ENCODE measurements at places on chromosomes 12 and 14.

DNA sequence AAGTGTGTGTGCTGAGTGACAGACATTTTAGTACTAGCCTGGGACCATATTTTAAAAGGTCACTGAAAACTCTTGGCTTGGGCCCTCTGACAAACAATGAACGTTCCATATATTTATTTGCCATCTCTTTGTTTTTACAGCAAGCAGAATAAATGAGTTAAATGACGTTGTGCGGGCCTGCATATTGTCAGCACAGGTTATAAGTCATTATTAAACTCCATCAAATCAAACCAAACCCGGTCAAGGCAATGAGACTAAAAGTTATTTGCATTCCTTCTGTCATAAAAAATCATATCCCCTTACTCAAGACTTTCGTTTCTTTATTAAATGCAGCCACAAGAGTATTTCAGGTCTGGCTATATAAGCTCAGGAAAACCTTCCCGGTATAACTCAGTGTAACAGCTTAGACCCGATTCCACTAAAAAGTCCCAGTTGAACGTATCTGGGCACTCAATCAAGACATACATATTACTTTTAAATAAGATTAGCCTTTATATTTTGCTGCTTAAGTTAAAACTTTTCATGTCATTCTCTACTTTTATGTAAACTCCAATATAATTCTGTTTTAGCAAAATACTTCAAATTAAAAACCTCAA, 84.9 kb downstream of the DICER1 start:
- DNase-seq: no peak

- DNase-seq: peak; percentile 79
These were observed 31.5 kb downstream of the TMEM63C start for GRCh38 chr14:77212943-77213678.

DNA sequence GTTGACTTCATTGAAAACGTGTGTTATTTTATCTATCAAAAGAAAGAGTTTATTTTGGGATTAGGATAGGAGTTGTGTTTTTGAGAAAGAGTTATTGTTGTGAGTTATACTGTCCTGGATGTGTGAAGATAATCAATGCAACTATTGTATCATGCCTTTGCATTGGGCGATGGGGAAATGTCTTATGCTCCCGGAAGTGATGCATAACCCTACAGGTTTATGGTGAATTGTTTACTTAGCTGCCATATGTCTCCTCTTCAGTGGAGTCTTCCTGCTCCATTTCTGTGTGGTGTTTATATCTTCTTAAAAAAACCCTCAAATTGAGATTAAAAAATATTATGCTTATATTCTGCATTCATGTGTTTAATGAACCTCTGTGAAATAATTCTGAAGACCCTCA, 6.5 kb downstream of the PDE3A start:
- DNase-seq: no peak

- peak; percentile 21 for DNase-seq
These were observed 45.0 kb downstream of the FAM186A start for GRCh38 chr12:50351120-50352043.

GRCh38 chr14:85190251-85190650, 339.7 kb upstream of the FLRT2 start:
- DNase-seq: no peak

DNA sequence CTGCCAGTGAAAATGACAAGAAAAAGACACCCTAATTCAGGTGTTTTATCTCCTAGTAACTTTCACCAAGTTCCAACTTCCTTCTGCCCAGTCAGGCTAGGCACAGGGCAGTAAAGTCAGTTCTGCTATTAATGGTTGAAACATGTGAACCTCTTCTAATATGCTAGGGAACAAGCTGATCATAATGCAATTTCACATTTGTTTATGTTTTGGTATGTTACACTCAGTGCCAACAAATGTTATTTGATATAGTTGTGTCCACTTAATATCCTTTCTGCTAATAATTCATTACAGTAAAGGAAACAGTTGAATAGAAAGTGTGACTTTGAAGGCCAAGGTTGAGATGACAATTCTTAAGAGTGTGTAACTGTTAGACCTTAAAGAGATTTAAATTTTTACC, 17.2 kb downstream of the NT5DC3 start:
- DNase-seq: no peak

DNA sequence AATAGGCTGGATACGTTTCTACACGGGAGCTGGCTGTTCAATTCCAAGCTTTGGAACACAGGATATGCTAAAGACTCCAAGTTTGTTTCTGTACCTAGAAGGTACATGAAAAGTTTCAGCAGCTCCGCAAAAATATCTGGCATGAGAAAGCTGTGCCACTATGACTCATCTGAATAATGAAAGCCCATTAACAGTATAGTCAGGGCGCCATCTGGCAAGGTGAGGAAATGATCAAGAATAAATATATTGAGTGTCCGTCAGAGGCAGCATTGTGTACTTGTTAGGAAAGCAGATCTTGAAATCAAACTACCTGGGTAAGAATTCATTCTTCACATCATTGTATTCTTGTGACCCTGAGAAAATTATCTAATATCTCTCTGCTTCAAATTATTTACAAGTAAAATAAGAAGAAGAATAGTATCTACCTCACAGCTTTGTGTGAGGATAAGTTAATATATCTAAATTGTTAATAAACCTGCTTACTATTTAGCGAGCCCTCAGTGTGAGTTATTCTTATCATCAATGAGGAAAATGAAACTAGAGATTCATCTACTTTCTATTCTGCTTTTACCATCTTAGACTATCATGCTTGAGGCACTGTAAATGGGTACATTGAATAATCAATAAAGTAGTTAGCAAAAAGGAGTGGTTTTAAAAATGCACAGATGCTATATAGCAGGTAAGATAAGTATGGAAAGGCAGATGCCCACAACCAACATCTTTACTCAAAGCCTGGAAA, 53.5 kb downstream of the FSCB start:
- no peak for DNase-seq

DNA sequence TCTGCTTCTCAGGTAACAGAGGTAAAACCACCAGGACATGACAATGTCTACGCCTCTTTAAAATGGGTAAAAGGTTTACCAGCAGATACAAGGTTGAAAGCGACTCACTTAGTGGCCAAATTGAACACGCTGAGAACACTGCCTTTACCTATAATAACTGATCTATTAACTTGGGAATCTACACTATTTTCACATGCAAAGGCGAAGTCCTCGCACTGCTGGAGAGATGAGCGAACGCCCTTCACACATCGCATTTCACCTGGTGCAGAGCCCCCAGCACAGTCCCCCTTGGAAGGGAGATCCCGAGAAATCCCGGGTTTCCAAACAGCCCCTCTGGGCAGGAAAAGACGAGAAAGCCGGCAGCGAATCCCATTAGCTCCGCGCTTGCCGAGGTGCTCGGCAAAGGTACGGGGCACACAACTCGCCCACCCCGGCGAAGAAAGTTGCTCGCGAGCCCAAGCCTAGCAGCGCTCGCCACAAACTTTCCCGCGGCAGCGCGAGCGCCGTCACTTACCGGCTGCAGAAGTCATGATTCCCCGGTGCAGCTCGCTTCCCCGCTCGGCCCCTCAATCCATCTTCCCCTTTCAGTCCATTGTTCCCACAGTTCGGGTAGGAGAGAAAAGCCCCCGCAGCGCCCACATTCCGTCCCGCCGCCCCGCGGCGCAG, 423 bp downstream of the FGD6 start:
- DNase-seq: no peak

DNA sequence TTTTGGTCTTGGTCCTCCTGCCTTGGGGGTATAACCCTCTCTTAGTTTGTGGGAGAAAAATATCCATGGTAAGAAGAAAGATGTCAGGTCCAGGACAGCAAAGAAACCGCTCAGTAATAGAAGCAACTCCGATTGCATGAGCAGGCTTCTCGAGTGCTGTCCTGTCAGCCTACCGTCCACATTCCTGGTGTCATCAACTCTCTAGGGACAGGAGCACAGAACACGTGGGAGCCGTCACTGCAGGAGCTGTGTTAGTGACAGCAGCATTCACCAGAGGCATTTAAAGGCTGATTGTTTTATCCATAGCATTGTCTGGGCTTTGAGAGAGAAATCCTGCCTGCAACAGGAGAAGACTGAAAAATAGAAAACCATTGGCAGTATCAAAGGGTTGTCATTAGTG, 244.2 kb downstream of the CACNA1C start:
- DNase-seq: no peak

- no peak for DNase-seq
These were observed 105.8 kb downstream of the TGFB3 start for GRCh38 chr14:75875958-75876357.

DNA sequence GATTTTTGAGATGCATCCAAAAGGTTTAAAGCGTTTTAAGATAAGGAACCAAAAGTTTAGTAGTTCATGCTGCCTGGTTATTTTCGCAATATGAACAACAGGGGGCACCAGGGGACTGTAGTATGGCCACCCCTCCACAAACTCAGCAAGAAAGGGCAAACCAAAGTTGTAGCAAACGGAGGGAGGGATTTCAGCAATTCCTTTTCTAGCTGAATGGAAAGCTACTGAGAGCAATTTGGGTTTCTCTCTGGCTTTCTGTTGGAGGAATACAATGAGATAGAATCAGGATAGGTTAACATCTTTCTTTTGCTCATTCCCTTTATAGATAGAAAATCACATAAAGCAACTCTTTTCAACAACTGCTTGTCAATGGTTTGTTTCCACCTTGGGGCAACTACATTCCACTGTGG, 62.5 kb downstream of the DRAM1 start:
- DNase-seq: peak; percentile 67

DNA sequence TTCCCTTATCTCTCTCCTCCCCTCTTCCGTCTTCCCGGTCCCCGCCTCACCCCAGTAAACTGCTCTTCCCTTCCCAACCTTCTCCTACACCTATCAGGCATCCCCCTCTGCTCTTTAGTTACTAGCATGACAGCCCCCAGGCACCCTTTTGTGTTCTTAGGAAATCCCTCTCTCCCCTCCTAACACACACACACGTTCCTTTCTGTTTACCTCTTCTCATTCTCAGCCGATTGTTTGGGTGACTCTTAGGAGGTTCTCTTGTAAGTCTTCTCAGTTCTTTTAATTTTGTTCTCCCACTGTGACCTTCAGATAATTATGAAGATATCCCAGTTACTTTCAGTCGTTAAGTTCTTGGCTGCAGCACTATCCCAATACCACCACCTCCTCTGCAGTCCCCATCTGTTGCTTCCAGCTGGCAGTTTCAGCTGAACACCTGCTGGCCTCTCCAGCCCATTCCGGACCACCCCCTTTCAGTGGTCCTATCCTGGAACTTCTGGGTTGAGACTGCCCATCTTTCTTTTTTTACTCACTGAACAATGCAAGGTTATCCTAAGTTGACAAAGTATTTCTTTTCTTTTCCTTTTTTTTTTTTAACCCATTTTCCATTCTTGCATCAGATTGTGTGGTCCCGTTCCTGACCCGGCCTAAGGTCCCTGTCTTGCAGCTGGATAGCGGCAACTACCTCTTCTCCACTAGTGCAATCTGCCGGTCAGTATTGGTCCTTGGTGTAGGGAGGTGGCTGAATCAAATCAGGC, 711 bp downstream of the MARS1 start:
- DNase-seq: no peak

DNA sequence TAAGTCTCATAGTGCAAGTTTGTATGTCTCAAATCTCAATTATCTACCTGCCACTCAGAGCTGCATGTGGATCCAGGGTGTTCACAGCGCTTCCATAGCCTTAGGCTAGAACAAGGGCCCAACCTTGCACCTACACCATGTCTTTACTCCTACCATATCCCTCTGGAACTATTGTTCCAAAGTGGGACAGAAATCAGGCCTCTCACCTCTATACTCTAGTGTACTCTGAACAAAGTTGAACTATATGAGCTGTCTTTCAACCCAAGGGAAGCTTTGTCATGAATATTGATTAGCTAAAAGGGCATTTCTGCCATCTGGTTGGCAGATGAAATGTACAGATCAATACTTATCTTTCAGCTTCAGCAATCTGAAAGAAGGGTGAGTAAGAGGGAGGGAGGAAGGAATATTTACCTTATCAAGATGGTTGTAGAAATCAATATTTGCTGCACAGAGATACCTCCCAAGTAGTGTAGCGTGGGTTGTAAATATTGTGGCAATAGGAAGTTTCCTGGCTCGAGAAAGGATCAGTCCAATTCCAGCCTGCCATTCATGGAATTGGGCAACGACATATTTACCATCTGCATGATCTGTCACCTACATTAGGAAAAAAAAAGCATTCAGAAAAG, 30.8 kb downstream of the GYS2 start:
- DNase-seq: no peak

- DNase-seq: no peak
These were observed 5.8 kb downstream of the PHB2 start for GRCh38 chr12:6964605-6965025.

DNA sequence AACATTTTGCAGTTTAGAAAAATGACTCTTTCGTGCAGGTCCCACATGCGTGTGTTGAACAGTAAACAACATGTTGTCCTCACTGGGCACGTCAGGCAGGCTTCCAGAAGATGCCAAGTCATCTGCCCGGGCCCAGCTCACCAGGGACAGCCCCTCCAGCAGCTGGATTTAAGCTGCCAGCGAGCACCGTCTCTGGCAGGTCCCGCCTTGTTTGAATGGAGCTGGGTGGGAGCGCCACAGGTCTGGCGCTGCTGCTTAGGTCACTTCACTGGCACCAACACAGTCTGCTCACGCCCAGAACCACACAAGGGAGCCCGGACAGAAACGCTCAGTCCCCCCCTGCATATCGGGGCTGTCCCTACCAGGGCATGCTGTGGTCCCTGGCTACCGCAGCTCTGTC, 33.1 kb upstream of the MMP17 start:
- DNase-seq: no peak

- DNase-seq: peak; percentile 27
These were observed 610 bp downstream of the C14orf132 start for GRCh38 chr14:96039633-96040311.

GRCh38 chr14:93047661-93048060, 68.1 kb downstream of the ITPK1 start:
- DNase-seq: no peak

DNA sequence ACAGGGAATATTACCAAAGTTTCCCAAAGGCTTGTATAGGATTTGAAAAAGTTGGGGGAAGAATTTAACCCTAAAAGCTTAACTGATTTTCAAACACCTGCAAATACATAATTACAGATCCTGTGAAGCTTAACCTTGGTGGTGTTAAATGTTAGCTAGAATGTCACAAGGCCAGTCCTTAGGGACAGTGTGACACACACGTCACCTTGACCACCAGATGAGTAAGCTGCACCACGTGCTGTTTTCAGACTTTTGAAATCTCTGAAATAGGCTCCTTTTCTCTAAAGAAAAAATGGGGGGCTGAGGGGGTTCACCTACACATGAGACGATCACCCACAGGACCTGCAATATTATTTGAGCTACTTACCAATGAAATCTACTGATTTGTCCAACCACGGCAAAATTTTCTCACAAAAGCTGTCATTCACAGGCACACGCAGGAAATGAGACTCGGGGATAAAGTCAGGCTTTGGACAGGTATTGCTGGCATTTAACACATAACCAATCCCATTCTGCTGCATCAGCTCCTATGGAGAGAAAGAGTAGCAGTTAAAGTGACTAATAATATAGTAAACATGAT, 75.9 kb downstream of the DUSP16 start:
- DNase-seq: no peak

- no peak for DNase-seq
These were observed 34.9 kb downstream of the CREBL2 start for GRCh38 chr12:12646483-12647072.

GRCh38 chr12:52631676-52632459, 13.5 kb upstream of the KRT73 start:
- DNase-seq: no peak

All from HEK293T (cell line).